ENCODE measurements at places on chromosomes 13 and 19.

GRCh38 chr19:34041925-34042521 lies 130.3 kb upstream of the LSM14A start:
- DNase-seq = peak; percentile 27

DNA sequence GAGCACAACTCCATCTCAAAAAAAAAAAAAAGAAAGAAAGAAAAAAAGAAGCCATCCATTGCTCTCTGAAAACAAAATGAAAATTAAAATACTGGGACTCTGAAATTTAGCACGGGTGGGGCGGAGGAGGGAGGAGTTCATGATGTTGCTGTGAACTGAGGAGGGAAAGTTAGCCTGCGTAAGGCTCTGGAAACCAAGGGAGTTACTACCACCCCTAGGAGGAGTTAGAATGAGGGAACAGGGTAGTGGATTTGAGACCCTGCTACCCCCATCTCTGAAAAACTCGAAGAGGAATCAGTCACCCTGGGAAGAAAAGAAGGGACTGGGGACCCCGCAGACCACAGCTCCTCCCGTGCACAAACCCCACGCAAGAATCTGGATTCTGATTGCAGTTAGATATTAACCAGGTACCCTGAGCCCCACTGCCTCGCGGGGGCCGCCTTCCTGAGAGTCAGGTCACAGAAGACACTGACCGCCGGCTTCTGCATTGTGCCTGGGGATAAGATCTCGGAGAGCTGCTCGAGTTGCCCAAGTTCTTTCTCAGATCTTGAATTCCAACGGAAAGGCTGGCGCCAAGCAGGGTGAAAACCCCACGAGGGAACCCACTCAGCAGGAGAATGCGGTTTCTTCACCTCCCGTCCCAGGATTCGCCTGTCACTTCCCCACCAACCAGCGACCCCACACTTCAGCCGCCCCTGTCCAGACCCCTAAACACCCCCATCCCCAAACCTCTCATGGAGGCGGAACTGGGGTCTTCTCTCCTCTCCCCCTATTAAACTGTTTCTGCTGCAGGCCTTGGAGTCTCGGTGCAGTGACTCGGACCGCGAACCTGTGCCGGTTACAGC lies 870 bp downstream of the ZNF442 start:
- DNase-seq = no peak

- no peak for DNase-seq
These were observed 11.1 kb downstream of the DAZAP1 start for GRCh38 chr19:1418496-1418775.

GRCh38 chr13:110274687-110275086 lies 32.3 kb downstream of the COL4A1 start:
- DNase-seq = no peak

- no peak for DNase-seq
These were observed at the start of gene F2RL3 for GRCh38 chr19:16888629-16889365. F2RL3 (plus strand) TSS chr19:16888999; CDS start chr19:16889190, 191 bp downstream.

- DNase-seq = no peak
These were observed 56.0 kb downstream of the STK24 start for GRCh38 chr13:98520674-98521449.

DNA sequence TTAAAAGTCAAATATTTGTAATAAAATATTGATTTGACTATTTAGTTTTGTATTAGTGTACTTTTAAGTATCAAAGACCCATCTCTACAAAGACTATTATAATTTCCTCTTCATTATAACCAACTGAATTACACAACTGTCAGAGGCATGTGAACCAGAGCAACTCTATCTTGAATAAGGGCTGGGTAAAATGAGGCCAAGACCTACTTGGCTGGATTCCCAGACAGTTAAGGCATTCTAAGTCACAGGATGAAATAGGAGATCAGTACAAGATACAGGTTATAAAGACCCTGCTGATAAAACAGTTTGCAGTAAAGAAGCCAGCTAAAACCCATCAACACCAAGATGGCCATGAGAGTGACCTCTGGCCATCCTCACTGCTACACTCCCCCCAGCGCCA lies 36.2 kb upstream of the ATP12A start:
- no peak for DNase-seq

DNA sequence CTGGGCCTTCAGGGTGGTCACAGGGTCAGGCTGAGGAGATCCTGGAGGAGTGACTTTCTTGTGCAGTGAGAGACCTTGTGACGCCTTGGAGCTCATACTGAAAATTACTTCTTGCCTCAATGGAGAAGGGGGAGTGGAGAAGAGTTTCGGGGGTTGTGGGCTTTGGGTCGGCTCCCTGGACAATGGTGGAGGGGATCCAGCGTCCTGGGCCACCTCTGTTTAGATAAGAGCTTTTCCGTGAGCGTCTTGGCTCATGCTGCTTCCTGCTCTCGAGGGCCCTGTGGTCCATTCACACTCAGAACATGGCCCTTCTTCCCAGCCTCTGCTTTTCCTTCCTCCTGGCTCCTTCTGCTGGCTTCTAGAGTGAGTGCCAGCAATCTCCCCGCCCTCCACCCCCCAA lies 81.9 kb downstream of the FLT1 start:
- no peak for DNase-seq

GRCh38 chr19:58182577-58182988 lies 278 bp upstream of the ZNF274 start:
- peak; percentile 71 for DNase-seq

GRCh38 chr13:97975848-97976609 lies 22.6 kb downstream of the IPO5 start:
- peak; percentile 71 for DNase-seq

DNA sequence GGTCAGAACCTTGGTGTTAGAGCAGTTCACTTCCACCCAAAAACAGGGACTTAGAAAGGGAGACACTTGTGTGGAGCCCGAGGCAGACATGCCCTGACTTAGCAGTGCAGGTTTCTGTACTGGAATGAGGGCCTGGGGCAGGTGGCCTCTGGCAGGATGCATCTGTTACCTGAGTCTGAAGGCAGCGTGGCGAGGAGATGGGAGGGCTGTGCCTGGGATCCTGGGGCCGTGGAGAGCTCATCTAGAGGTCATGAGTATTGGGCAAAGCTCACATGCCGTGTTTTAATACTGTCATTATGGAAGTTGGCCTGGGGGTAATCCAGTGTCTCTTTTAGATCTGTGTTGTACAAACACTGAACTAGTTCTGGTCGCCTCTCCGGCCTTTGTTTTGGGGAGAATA lies 21.4 kb downstream of the KDM4B start:
- no peak for DNase-seq

DNA sequence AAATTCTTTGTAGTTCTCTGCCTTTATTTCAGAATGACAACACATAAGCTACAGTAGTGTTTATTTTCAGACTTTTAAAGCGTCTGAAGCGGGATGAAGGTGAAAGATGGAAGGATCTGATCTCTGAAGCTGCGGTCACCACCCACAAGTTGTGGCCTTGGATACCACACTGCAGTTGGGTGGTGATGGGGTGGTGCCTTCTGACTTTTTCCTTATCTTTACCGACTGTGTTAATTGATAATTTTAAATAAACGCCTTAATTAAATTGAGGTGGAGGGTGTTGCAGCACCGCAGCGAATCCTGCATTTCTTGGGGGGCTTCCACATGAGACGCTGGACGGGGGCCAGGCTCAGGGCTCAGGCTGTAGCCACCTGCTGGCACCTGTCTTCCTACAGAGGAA lies 1.3 kb downstream of the TFDP1 start:
- no peak for DNase-seq
